Pancreas (tissue), 10 donors: ENCODE measurements at places on chromosomes 13 and 19.
A peak's percentile ranks its signal among the peaks of the same experiment; 100 is the strongest.

- DNase-seq: peak; percentile 66
Measured at GRCh38 chr13:96020155-96020575, 33.0 kb downstream of the UGGT2 start.

GRCh38 chr19:7533925-7534480, 1.5 kb upstream of the PNPLA6 start:
- DNase-seq: peak; percentile 86

DNA sequence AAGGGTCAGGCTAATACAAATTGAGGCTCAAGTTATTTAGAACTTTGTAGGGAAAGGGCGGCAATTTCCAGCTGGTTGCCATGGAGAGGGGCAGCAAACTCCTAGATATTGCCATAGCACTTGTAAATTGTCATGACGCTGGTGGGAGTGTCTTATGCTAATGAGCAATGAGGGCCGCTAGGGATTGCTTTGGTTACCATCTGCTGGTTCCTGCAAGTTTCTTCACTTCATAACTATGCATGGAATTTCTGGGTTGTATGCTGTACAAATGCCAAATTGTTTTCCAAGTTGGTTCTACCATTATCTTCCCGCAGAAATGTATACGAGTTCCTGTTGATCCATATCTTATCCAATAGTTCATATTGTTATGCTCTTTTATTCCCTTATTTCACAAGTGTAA, 1339.4 kb downstream of the EFNB2 start:
- no peak for DNase-seq

DNA sequence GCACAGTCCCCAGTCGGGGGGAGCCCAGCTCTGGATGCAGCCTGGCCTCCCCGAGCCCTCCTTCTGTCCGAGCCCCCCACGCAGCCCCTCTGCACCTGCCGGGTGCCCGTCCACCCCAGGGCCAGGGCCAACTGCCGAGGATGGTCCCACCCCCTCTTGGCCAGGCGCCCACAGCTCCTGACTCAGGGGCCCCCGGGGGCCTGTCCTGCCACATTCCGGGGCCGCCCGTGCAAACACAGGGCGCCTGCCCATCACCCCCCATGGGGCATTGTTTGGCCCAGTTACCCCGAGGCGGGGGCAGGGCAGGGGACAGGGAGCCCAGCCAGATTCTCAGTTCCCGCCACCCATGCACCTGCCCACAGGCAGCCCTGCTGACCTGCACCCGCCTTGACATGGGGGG, 5.3 kb upstream of the TCF3 start:
- peak; percentile 73 for DNase-seq

GRCh38 chr19:47179653-47180310, 49.1 kb downstream of the SAE1 start:
- no peak for DNase-seq

GRCh38 chr13:20404488-20405222, 121.0 kb downstream of the CRYL1 start:
- DNase-seq: no peak

GRCh38 chr13:51208716-51209115, 13.5 kb upstream of the FAM124A start:
- no peak for DNase-seq

DNA sequence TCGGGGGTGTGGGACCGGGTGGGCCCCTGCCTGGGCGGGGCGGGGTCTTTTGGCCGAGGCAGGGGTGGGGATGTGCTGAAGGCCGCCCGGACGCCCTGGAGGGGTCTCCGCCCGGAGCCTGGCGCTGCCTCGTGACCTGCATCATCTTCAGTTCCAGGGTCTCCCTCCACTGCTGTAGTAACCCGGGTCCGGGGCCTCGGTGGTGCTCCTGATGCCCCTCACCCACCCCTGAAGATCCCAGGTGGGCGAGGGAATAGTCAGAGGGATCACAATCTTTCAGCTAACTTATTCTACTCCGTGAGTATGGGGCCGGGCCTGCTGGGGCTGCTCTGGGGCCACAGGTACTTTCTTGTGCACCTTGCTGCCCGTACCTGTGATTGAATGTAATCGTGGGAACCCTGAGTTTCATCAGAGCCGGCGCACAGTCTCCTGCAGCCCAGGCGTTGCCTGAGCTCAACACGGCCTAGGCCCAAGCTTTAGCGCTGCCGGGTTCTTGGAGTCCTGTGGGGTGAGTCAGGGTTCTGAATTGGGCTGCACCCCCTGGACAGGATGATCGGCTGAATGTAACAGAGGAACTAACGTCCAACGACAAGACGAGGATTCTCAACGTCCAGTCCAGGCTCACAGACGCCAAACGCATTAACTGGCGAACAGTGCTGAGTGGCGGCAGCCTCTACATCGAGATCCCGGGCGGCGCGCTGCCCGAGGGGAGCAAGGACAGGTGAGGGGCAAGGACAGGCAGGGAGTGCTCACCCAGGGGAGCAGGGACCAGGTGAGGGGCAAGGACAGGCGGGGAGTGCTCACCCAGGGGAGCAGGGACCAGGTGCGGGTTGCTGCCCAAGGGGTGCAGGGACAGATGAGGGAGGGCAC, 10.5 kb downstream of the PEAK3 start:
- no peak for DNase-seq

GRCh38 chr13:41915081-41915480, 45.8 kb downstream of the VWA8 start:
- DNase-seq: no peak

DNA sequence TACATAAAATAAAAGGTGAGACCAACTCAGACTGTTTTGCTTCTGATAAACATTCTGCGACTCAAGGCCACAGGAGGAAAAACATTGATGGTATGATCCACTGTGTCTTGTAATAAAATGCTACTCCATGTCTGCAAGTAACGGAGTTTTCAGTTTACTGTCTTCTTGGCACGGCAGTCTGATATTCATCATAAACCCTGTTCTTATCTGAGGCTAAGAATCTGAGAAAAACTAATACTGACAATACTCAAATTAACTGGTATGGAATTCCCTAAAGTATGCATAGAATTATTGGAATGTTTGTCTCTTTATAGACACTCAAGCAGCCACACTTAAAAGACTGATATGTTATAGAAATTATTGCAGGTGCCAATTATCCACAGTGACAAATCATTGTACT, 125.5 kb downstream of the TBC1D4 start:
- no peak for DNase-seq

- DNase-seq: no peak
Measured at GRCh38 chr13:50359041-50359367, 343.8 kb downstream of the KCNRG start.

- no peak for DNase-seq
Measured at GRCh38 chr19:37928527-37929286, 21.7 kb downstream of the SIPA1L3 start.

DNA sequence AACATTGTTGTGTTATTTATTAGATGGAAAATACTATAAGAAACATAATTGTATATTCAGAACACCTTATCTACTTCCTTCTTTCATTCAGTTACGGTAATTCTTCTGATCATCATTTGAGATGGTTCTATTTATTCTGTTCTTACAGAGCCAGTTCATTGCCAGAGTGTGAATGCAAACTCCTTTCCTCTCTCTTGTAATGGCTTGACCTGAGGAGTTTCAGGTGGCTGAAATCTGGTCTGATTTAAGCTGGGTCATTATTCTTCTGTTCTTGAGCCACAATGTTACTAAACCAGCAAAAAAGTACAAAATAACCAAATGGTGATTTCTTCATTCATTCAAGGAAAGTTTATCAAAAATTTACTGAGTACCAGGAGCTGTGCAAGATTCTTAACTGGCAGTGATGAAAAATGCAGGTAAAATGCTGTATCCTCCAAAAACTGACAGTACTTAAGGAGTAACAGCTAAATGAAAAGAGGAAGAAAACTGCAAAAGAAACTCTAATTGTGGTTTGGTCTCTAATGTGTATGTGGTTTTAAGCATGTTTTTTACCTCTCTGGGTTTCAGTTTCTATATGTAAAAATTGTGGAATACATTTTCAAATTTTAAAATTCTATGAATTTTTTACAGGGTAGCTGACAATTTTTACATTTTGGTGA, 182.4 kb upstream of the UFM1 start:
- no peak for DNase-seq

GRCh38 chr19:47156861-47157430, 26.3 kb downstream of the SAE1 start:
- DNase-seq: no peak

DNA sequence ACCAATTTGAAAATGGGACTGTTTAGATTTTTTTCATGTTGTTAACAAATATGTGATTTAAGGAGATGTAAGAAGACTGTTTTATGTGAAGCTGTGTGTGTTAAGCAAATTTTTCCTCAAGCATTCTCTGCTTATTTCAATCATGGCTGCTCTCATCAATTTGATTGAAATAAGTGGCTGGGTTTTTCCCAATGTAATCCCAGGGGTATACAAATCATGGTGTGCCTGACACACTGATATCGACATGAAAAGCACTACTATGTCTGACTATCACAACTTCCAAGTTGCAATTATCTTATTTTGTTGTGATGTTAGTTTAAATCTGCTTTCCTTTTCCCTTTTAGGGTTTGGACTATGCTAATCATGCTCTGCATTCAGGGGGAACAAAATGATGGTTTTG, 283.7 kb downstream of the HS6ST3 start:
- no peak for DNase-seq

GRCh38 chr19:14370169-14370939, 10.9 kb upstream of the ADGRE5 start:
- DNase-seq: no peak

GRCh38 chr19:17671906-17672305, 16.2 kb downstream of the UNC13A start:
- DNase-seq: no peak

- no peak for DNase-seq
Measured at GRCh38 chr13:97321616-97322321, 99.6 kb downstream of the MBNL2 start.

DNA sequence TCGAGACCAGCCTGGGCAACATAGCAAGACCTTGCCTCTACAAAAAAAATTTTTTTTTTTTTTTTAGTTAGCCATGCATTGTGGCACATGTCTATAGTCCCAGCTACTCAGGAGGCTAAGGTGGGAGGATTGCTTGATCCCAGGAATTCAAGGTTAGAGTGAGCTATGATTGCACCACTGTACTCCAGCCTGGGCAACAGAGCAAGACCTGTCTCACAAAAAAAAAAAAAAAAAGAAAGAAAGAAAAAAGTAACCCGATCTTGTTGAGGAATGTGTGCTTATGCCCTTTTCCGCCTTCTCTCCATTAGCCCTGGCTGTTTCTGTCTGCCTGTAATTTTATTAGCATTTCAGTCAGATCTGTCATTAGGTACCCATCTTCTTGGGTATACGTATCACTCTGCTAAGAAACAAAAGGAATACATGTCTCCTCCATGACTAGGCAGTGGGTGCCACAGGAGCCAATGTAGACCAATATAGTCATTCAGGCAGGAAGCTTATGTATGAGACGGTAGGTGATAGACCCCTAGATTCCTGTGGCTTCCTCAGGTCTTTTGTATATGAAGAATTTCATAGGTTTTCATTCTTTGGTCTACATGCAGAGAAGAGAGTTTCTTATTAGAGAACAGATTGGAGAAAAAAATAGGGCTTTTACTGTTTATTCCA, 59.6 kb upstream of the NPAS1 start:
- DNase-seq: no peak

GRCh38 chr13:60448907-60449510, 52.0 kb downstream of the TDRD3 start:
- no peak for DNase-seq

DNA sequence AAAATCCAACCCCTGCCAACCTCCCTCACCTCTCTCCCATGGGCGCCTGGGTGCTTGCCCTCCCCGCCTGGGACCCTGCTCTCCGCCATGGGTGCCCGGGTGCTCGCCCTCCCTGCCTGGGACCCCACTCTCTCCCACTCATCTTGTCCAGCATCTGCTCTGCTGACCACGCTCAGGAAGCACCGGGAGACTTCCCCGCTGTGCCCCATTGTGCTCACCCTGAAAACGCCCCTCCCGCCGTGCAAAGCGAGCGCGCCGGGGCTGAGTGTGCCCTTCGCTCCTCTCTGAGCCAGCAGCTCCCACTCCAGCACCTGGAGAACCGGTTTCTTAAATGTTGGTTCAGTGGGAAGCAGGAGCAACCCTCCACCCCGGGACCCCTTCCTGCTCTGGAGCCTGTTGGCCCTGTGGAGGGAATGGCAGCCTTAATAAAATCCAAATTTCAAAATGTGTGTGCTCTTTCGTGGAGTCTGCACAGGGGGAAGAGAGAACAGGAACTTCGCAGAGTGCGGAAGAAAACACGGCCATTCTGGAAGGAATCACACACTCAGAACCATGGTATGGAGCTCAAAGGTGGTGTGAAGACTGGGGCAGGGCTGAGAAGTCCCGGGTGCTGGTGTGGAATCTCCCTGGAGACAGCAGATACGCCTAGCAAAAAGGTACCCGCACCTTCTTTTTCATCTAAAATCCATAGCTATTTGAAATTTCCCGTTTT, 23.1 kb upstream of the CDC16 start:
- DNase-seq: no peak

DNA sequence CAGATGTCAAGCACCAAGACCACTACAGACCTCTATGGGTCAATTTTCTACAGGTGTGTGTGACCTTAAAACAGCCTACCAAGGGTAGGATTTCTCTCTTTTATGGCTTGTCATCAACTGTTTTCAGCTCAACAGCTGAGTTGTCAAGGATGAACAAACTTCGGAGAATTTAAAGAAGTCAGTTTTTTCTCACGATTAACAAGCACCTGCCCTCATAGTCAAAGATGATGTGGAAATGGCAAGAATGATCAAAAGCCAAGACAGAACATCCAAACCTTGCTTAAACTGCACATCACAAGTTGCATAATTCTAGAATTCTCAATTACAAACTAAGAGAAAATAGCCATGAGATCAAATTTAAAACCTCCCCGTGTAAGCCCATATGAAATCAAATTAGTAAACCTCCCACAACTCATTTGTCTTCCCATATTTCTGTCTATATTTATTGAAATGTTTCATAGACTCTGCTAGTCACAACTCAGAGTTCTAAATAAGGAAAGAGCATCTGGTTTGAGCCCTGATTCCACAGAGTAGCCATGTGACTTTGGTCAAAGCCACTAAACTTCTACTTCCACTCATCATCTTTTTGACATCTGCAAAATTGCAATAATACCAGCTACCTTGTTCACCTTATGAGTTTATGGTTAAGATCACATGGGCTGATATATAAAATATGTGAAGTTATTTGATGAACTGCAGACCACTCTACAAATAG, 521.5 kb upstream of the HTR2A start:
- no peak for DNase-seq

- no peak for DNase-seq
Measured at GRCh38 chr13:112055915-112056269, 11.1 kb upstream of the SOX1 start.
